Activated CD8-positive, alpha-beta memory T cell treated with anti-CD3 and anti-CD28 coated beads for 24 hours (primary cell): ENCODE measurements at places on chromosomes 11 and 22.

- DNase-seq, result no peak
Measured at GRCh38 chr11:132587716-132588115, 944.6 kb downstream of the OPCML start.

DNA sequence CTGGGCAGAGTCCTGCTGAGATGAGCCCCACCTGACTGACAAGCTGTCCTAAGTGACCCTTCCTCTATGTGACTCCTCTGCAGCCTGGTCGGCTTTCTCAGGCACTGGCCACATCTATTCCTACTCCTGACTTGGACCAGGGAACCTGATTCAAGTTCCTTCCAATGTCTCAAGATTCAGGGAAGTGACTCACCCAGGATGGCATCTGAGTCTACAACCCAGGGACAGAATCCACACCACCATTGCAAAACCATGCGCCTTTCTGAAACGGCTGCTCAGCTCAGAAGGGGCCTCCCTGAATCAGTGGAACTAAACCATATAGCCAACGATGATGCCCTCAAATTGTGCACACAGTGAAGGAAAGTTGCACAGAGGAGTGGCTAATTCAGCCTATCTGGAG, 63.9 kb upstream of the CSNK2A3 start:
- DNase-seq, result no peak

DNA sequence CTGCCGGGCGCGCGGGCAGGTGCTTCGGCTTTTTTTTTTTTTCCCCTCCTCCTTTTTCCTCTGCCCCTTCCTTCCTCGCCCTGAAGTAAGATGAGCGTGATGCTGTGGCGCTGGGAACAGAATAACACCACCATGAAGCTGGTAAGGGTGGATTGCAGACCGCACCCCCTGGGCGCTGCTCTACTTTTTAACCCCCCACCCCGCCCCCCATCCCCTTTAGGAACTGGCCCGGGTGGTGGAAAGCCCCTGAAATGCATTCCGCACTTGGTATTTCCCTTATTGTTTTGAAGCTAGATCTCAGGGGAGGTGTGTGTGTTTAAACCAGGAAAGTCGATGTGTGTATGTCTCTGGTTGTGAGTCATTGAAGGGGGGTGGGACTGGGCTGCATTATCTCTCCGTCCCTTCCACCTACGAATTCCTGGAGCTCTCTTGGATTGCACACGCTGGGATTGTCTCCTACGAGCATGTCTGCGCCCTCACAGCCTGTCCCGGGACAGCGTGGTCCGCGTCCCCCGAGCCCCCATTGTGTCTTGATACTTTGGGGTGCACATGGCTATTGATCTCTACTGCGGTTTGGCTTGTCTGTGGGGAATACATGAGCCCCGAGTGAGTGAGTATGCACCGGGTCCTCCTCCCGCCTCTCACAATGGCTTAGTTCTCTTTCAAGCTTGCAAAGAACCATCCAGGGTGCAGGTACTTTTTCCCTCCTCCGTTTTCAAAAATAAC, 64.9 kb downstream of the NAV2 start:
- DNase-seq, result no peak

DNA sequence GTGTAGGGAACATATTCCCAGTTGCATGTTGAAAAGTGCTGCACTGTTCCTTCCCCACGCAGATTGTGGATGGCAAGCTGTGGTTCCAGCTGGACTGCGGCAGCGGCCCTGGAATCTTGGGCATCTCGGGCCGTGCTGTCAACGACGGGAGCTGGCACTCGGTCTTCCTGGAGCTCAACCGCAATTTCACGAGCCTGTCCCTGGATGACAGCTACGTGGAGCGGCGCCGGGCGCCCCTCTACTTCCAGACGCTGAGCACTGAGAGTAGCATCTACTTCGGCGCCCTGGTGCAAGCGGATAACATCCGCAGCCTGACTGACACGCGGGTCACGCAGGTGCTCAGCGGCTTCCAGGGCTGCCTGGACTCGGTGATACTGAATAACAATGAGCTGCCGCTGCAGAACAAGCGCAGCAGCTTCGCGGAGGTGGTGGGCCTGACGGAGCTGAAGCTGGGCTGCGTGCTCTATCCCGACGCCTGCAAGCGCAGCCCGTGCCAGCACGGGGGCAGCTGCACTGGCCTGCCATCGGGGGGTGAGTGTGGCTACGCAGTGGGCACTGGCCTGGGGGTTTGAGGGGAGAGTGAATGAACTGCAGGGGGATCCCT, 102.7 kb upstream of the MTNR1B start:
- no peak for DNase-seq
